ENCODE measurements at places on chromosomes 12 and 14.

DNA sequence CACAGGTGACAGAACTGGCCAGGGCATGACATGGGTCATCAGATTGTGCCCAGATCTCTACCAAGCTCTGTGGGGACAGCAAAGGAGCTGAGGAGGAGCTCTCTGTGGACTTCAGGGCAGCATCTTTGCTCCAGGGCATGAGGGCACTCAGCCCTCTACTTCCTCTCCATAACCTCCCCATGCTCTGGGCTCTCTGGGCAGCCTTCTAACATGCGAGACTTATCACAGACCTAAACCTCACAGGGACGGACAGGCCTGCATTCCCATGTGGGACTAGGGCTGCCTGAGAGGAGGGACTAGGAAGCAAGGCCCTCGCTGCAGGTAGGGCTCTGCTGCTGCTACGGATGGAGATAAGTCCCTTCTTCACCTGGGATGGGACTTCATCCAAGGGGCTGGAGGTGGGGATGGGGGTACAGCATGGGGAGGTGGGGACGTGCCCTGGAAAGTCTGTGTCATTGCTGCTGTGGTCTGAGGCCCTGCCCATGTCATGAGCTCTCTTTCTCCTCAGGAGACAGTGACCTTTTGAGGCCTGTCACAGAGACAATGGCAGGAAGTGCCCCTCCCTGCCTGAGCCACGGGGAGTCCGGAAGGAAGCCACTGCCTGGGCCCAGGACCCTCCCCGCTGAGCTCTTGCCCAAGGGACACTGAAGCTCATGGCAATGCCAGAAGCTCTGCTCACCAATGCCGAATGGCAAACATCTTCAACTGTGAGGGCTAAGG is 44.1 kb downstream of the PITPNM2 start:
- DNase-seq, result peak; percentile 88

DNA sequence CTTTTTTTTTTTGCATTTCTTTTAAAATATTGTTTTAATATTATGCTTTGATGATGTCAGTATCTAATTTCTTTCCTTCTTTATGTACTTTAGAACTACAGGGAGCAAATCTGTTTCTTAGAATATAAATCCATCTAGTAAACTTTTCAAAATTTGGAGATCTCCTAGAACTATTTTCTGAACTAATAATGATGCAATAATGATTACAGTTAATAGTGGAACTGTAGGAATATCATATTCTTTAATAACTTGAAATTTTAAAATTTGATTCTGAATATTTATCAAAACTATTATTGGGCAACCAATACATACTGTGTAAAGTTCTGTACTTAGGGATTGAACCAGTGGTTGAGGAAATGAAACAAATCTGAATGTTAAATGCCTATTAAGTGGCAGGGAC is 23.1 kb upstream of the PMCH start:
- DNase-seq, result no peak

DNA sequence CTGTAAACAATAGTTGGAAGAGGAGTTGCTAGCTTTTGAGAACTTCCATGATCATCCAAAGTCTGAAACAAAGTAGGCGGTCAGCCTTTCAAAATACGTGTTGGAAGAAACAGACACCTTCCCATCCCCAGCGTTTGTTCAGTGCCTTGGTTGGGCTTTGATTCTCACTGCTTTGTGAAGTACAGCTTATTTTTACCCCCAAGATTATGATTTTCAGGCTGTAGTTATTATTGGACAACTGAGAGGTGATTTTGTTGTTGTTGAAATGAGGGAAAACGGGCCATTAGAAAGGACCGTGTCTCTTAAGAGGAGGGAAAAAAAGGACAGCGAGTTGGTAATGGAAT is 921 bp upstream of the CEP83 start:
- no peak for DNase-seq

GRCh38 chr14:89205137-89205740 is 211.8 kb downstream of the FOXN3 start:
- no peak for DNase-seq

DNA sequence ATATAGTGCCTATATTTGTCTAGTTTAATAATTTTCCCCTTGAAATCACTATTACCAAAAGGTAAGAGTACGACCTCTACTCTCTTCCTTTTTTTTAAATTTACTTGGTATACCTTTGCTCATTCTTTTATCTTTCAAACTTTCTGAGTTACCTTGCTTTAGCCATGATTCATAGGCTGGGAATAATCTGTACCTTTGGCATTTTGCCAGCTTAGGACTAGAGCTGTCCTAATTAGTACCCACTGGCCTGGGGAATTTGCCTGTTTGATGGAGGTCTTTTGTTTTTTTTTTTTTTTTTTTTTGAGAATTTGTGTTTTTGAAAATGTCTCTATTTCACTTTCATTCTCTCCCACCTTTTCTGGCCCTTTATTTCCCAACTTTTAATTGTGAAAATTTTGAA is 8.7 kb upstream of the SLC4A8 start:
- DNase-seq, result no peak

- DNase-seq, result no peak
Observed at GRCh38 chr14:72466325-72466724, 427.6 kb downstream of the DPF3 start.

- no peak for DNase-seq
Observed at GRCh38 chr12:105706321-105706972, 376.0 kb downstream of the C12orf75 start.

DNA sequence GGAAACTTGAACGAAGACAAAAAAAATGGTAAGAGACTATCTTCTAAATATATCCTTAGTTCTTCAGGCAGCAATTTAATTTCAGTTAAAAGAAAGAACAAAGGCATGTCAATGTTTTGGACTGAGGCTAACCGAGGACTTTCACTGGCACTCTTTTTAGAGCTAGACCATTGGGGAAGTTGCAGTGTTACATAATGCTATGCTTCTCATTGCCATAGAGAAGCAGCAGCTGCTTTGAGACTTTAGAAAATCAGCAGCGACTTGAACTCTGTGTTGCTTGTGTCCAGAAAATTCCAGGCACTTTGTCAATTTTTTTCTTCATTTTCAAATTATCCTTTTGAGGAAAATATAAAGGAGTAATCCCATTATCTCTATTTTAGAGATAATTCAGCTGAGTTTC is 964.2 kb downstream of the NRXN3 start:
- DNase-seq, result no peak

DNA sequence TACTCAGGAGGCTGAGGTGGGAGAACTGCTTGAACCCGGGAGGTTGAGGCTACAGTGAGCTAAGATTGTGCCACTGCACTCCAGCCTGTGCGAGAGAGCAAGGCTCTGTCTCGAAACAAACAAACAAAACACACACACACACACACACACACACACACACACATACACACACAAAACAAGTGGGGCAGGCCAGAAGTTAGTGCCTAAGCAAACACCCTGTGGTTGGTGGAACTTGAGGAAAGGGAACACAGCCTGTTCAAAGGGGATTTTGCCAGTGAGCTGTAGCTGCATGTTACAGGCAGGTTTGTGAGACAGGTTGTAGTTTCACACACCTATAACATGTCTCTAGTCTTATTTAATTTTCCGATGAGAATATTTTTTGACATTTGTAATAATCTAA is 175.3 kb upstream of the CLEC14A start:
- DNase-seq, result no peak

GRCh38 chr14:31241450-31242114 is 34.0 kb upstream of the HECTD1 start:
- no peak for DNase-seq

DNA sequence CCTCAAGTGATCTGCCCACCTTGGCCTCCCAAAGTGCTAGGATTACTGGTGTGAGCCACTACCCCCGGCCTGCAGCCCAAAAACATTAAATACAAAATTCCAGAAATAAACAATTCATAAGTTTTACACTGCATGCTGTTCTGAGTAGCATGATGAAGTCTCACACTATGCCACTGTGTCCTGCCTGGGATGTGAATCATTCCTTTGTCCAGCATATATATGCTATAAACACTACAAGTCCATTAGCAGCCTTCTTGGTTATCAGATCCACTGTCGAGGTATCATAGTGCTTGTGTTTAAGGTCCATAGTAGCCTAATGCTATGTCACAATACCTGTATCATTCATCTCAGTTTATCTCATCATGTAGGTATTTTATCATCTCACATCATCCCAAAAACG is 15.9 kb downstream of the INTS13 start:
- no peak for DNase-seq

- DNase-seq, result no peak
Observed at GRCh38 chr14:49578141-49578540, 8.0 kb downstream of the RPS29 start.

- no peak for DNase-seq
Observed at GRCh38 chr14:69865701-69866365, 13.4 kb upstream of the SMOC1 start.

DNA sequence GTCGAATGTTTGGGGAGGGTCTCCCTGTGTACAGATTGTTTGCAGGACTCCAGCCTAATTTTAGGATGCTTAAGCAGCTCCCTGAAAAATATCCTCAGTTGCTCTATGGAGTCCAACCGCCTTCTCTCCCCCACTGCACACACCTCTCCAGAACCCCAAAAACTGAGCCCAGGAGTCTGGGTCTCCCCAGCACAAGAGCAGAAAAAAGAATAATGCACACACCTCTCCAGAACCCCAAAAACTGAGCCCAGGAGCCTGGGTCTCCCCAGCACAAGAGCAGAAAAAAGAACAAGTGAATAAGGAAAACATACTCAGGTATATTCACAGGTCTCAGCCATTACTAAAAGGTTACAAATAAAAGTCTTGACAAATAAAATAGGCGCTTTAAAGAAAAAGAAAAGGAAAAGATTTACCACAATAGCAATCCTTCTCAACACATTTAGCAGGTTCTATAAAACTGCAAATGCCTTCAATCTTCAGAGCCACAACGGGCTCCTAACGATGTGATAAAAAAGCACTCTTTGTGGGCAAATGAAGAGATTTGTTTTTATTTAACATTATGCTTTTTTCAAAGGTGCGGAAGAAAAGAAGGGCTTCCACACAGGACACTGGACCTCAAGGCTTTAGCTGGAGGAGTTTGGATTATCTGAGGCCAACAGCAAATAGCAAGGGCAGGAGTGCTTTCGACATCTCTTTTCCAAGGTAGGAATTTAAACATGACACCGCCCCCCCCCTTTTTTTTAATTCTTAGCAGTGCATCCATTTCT is 8.2 kb downstream of the BCL11B start:
- no peak for DNase-seq

GRCh38 chr14:72675126-72675525 is 218.8 kb downstream of the DPF3 start:
- DNase-seq, result peak; percentile 1

DNA sequence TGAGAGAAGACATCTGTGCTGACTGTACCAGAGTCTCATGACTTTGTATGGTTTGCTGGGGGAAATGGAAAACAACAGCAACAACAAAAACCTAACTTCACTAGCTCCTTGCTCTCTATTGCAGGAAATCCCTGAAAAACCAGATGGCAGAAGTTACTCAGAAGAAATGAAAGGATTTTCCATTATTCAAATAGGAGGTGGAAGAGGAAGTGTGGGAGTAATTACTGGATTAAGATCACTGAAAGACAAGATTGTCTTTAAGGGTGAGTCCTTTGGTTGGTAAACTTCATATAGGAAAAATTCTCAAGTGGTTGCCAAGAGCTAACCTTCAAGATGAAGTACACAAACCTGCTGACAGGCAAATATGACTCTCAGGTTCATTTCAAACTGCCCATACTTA is 391.9 kb upstream of the ATP2B1 start:
- DNase-seq, result no peak

- no peak for DNase-seq
Observed at GRCh38 chr14:104545942-104546501, 33.5 kb upstream of the C14orf180 start.

DNA sequence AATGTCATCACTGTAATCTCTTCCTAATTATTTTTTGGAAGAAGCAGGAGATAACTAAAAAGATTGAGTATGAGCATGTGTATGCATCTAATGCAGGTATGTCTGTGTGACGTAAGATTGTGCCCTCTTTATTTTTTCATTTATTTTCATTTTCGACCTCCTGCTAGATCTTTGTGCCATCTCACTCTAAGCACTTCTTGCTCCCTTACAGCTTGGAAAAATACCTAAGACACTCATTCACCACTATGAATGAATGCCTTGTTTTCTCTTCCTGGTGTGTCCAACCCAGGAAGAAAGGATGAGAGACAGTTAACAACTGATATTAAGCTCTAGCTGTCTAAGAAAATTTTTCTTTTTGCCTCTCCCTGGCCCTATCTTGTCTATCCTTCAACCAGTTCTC is 76.8 kb upstream of the CISTR start:
- DNase-seq, result no peak

GRCh38 chr14:92392711-92393110 is 69.7 kb downstream of the SLC24A4 start:
- peak; percentile 14 for DNase-seq

DNA sequence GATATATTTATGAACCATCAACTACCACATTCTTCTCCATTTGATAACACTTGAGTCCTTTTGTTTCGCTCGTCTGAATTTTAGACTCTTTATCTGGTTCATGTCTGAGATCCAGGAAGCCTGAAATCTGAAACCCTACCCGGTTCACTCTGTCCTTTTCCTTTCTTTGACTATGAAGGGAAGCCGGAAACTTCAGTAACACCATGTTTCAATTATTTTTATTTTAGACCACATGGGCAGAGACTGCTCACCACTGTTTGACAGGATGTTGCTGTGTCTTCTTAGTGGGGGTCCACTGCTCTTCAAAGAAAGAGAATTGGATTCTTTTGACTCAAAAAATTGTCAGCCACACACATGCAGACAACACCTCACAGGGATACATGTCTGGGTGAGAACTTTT is 331.9 kb upstream of the FLRT2 start:
- no peak for DNase-seq

- no peak for DNase-seq
Observed at GRCh38 chr12:119156401-119157044, 22.2 kb upstream of the HSPB8 start.

- no peak for DNase-seq
Observed at GRCh38 chr12:105860561-105861207, 278.1 kb downstream of the NUAK1 start.

GRCh38 chr12:42482041-42482747 is 107.4 kb downstream of the PRICKLE1 start:
- DNase-seq, result no peak

DNA sequence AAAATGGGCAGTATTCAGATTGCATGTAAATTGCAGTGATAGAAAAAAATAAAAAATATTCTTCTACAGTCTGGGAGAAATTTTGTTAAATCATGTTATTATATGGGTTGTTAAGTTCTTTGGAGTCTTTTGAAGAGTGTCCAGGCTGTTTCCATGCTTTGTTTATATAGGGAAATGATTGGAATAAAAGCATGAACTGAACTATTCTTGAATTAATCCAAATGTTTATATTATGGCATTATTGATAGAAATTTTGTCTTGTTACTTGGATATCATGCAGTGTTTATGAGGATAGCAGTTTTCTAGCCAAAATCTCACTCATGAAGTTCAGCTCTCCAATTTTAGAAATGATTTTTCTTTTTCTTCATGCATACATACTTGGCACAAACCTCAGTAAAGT is 108.2 kb upstream of the NAV3 start:
- no peak for DNase-seq

GRCh38 chr12:68319988-68320623 is 12.1 kb downstream of the MDM1 start:
- no peak for DNase-seq

All from KBM-7 (cell line).